K562 (cell line): ENCODE measurements at places on chromosomes 5 and 9. TPM values are rescaled to one million over a fixed set of nuclear protein-coding genes. Genes with fewer than 3 reads are reported as not detected.
A peak's percentile ranks its signal among the peaks of the same experiment; 100 is the strongest.

GRCh38 chr5:154583671-154584177 is 105.7 kb upstream of the HAND1 start:
- no peak overlapping the region for H3K4me3 ChIP-seq
- H3K27me3 ChIP-seq: peaks cover 30% of the 10 kb centered on the region
- no peaks in the 10 kb centered on the region for H3K4me1 ChIP-seq
- H3K27ac ChIP-seq: no peak overlapping the region
- no peaks in the 10 kb centered on the region for H3K36me3 ChIP-seq

DNA sequence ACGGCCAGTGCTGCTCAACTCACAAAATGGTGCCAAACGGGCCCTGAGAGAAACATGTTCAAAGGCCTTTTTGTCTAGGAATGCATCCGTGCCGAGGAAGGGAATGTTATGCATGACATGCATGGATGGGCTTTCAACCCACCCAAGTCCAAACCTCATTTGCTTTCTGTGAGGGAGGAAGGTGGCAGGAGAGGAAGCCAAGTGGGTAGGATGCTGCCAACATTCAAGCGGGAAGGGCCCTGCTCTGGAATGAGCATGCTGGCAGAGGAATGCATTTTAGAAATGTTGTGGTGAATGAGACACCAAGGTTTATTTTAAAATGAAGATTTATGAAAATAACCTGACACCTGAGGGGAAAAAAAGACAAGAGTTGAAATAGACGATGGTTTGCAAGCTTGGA is 479.1 kb downstream of the CCDC171 start:
- no peaks in the 10 kb centered on the region for H3K27me3 ChIP-seq
- no peak overlapping the region for H3K27ac ChIP-seq
- DNase-seq: no peak
- H3K36me3 ChIP-seq: no peaks in the 10 kb centered on the region
- no peaks in the 10 kb centered on the region for H3K4me1 ChIP-seq

DNA sequence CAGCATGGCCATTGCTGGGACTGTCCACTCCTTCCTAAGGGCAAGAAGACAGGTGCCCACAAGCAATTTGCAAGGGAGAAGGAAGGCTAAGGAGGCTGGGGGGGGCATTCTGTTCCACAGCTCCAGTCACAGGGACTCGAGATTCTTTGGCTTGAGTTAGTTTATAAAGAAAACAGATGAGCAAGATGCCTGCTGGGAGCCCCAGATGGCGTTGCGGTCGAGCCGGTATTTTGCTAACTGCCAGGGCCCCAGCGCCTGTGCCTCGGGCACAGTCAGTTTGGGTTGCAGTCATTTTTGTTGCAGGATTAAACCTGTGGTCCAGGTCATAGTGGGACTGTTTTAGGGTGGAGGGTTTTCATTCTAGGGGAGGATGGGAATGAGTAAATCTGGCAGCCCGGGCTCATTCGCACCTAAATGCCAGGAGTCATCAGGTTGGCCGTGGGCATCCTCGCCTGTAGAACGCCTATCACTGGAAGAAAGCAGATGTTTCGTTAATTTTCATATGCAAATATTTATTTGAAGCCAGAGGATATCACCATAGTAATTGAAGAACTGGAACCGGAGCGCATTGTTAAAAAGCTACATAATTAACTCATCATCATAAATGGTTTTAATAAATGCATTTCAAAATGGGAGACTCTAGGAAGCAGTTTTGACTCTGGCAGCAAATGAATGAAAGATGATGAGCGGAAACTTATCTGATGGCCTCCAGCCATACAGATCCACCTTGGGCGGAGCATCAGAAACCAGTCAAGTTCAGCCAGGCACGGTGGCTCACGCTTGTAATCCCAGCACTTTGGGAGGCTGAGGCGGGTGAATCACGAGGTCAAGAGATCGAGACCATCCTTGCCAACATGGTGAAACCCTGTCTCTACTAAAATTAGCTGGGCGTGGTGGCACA is 87.1 kb upstream of the FCN2 start:
- no peak overlapping the region for H3K4me3 ChIP-seq
- H3K27ac ChIP-seq: no peak overlapping the region
- DNase-seq: no peak
- no peaks in the 10 kb centered on the region for H3K36me3 ChIP-seq
- peaks cover 13% of the 10 kb centered on the region for H3K27me3 ChIP-seq
- H3K4me1 ChIP-seq: no peaks in the 10 kb centered on the region

- no peak overlapping the region for H3K27ac ChIP-seq
- H3K27me3 ChIP-seq: peaks cover 39% of the 10 kb centered on the region
- DNase-seq: no peak
- no peaks in the 10 kb centered on the region for H3K36me3 ChIP-seq
- H3K4me3 ChIP-seq: no peak overlapping the region
Observed at GRCh38 chr5:3335301-3335700, 260.3 kb upstream of the IRX1 start.

DNA sequence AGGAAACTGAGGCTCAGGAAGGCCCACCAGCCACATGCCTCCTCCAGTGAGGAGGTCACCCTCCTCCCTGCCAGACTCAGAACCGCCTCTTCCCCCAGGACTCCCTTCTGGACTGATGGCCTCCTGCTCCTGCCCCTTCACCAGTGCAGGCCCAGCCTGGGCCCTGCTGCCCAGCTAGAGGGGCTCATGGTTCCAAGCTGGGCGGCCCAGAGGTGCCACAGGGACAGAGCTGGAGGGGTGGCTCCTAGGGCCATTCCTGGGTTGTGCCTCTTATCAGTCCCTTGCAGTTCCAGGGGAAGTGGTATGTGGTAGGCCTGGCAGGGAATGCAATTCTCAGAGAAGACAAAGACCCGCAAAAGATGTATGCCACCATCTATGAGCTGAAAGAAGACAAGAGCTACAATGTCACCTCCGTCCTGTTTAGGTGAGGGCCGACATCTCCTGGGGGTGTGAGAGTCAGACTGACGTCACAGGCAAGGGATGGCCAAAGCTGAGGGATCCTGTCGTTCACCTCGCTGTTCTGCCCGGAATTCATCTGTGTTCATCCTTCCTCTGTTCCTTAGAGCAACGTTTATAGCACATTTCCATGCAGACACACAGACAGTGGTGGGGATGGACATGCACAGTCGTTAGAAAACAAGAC is 819 bp downstream of the LCN2 start:
- no peaks in the 10 kb centered on the region for H3K36me3 ChIP-seq
- no peak overlapping the region for H3K4me3 ChIP-seq
- no peaks in the 10 kb centered on the region for H3K27me3 ChIP-seq
- peaks cover 72% of the 10 kb centered on the region for H3K4me1 ChIP-seq
- DNase-seq: peak; percentile 34

DNA sequence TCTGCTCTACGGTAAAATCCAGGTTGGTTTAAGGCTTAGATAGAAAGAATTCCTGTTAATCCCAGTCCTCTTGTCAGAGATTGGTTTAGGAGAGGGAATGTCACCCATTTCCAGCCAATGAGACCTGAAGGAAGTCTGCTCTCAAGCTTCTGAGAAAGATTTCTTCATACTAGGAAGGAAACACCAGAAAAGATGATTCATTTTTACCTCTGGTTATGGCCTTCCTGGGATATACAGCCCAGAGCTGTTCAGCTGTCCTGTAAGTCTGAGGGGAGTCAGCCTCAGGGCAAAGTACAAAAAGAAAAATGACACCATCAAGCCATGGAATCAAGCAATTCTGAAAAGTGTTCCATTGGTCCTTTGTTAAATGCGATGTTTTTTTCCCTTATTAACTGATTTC is 18.6 kb upstream of the CFAP95 start:
- no peaks in the 10 kb centered on the region for H3K36me3 ChIP-seq
- no peak overlapping the region for H3K27ac ChIP-seq
- H3K4me3 ChIP-seq: no peak overlapping the region
- DNase-seq: no peak
- no peaks in the 10 kb centered on the region for H3K27me3 ChIP-seq

PCDHGA5 gene
- 0.13 and 0.18 TPM in 2 replicates for total RNA-seq
